ENCODE measurements at places on chromosomes 4 and X.

- H3K27me3 ChIP-seq: no peaks in the 10 kb centered on the region
- peaks cover 5% of the 10 kb centered on the region for H3K36me3 ChIP-seq
- DNase-seq: no peak
- H3K4me3 ChIP-seq: no peak overlapping the region
- no peak overlapping the region for H3K27ac ChIP-seq
Observed at GRCh38 chr4:152415980-152416379, 119.9 kb downstream of the FBXW7 start.

GRCh38 chr4:76716020-76716419, 181.9 kb downstream of the SOWAHB start:
- peaks cover 46% of the 10 kb centered on the region for H3K4me1 ChIP-seq
- H3K4me3 ChIP-seq: no peak overlapping the region
- H3K27me3 ChIP-seq: no peaks in the 10 kb centered on the region
- no peaks in the 10 kb centered on the region for H3K36me3 ChIP-seq
- DNase-seq: no peak
- peak overlapping the region; percentile 41 for H3K27ac ChIP-seq

GRCh38 chrX:31449081-31449480, 377.2 kb upstream of the FTHL17 start:
- H3K36me3 ChIP-seq: no peaks in the 10 kb centered on the region
- H3K27ac ChIP-seq: no peak overlapping the region
- no peak overlapping the region for H3K4me3 ChIP-seq
- H3K4me1 ChIP-seq: no peaks in the 10 kb centered on the region
- no peak for DNase-seq

- no peaks in the 10 kb centered on the region for H3K36me3 ChIP-seq
- no peak overlapping the region for H3K4me3 ChIP-seq
- H3K27me3 ChIP-seq: no peaks in the 10 kb centered on the region
- H3K4me1 ChIP-seq: no peaks in the 10 kb centered on the region
Observed at GRCh38 chr4:14965071-14965470, 37.2 kb upstream of the CPEB2 start.

DNA sequence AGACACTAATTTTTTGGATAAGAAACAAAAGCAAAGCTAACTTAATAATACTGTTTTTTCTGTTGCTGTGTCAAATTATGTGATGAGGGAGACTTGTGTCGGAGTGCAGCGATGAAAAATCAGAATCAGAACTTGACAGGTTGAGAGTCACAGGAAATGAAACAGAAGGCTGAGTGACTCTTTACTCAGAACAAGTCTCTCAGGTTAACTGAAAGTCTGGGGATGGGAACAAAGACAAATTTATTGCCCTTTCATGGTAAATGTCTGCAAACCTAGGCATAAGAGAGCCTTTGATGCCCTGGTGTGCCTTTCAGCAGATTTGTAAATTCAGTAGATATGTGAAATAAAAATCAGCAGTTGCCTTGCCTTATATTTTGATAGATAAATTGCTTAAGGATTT, 96.0 kb downstream of the ADGRL3 start:
- H3K27me3 ChIP-seq: no peaks in the 10 kb centered on the region
- H3K27ac ChIP-seq: no peak overlapping the region
- H3K4me1 ChIP-seq: no peaks in the 10 kb centered on the region
- no peak overlapping the region for H3K4me3 ChIP-seq

- H3K27ac ChIP-seq: no peak overlapping the region
- no peak overlapping the region for H3K4me3 ChIP-seq
- DNase-seq: no peak
Observed at GRCh38 chrX:11533199-11533651, 132.5 kb downstream of the ARHGAP6 start.

DNA sequence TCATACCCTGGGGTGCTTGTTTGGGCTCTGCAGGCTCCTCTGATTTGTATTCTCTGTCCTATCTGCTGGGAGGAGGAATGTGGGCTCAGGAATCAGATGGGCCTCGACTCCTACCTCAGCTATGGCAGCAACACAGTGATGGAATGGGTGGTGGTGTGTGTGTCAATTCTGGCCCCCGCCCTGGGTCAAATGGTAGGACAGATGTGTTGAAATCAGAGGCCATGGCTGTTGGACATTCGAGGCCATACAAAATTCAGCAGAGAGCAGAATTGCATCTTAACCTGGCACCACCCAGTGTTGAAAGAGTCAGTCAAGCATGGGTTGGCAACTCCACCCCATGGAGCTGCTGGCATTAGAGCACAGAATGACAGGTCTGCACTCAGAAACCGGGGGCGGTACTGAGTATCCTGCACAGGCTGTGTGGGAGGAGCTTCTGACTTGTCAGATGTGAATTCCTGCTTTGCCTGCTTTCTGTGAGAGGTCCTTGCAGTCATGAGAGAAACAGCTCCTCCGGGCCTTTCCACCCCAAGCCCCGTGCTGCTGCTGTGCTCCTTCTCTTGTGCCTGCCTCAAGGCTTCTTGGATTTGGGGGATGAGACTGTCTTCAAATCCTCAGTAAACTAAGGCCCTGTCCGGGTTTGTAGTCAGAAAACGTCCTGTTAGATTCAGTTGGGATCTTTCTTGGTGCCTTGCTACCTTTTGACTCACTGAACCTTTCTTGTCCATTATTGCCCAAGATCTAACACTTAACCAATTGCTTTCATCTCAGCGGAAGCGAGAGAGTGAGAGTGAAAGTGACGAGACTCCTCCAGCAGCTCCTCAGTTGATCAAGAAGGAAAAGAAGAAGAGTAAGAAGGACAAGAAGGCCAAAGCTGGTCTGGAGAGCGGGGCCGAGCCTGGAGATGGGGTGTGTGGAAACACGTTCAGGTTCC, 13.0 kb downstream of the DKC1 start:
- no peaks in the 10 kb centered on the region for H3K4me1 ChIP-seq
- no peak for DNase-seq
- H3K4me3 ChIP-seq: no peak overlapping the region
- H3K36me3 ChIP-seq: peaks cover 4% of the 10 kb centered on the region

Measured in esophagus muscularis mucosa (tissue), 4 donors.